DMS79 (cell line): ENCODE measurements at places on chromosomes 7 and 10.

GRCh38 chr10:60282771-60283353 is 106.8 kb downstream of the ANK3 start:
- no peak for DNase-seq

GRCh38 chr10:71312811-71313789 is 6.0 kb upstream of the SLC29A3 start:
- DNase-seq: no peak

- DNase-seq: no peak
Measured at GRCh38 chr7:117025891-117026290, 72.6 kb downstream of the ST7 start.

GRCh38 chr7:140333223-140333622 is 65.1 kb downstream of the SLC37A3 start:
- no peak for DNase-seq

DNA sequence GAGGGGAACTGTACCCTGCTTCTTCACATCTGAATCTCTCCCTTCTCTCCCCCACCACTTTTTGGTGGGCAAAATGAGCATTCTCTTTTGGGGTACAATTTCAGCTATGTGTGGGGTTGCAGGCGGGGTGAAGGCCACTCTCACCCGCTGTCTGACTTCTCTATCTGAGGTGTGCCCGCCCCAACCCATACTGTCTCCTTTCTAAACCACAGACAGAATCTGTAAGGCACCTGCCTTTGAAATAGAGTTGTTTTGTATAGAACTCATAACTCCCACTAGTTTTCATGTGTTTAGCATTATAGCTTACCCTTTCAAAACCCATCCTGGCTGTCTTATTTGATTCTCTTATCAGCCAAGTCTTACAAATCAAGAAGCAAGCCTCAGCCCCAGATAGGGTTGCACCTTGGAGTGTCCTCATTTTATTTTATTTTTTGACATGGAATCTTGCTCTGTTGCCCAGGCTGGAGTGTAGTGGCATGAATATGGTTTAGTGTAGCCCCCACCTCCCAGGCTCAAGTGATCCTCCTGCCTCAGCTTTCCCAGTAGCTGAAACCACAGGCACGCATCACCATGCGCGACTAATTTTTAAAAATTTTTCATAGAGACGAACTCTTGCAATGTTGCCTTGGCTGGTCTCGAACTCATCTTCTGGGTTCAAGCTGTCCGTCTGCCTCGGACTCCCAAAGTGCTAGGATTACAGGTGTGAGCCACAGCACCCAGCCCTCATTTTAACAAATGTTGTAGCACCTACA is 11.9 kb downstream of the TSPAN14 start:
- no peak for DNase-seq

DNA sequence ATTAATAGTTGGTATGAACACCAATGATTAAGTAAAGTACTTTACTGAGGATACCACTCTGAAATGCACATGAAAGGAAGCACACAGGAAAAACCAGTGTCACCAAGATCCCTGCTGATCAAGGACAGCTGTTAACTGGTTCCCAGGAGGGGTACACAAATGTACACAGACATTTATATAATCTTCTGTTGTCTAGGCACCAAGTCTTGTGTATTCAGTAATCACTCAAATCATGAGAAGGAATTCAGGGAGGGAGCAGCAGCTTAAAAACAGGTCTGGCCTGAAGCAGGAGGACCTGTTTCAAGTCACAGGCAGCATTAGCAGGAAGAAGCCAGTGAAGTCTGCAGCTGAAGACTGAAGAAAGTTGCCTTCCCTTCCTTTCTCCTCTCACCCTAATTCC is 18.7 kb downstream of the MPP7 start:
- no peak for DNase-seq

GRCh38 chr7:48225101-48225500 is 53.8 kb downstream of the ABCA13 start:
- DNase-seq: no peak

DNA sequence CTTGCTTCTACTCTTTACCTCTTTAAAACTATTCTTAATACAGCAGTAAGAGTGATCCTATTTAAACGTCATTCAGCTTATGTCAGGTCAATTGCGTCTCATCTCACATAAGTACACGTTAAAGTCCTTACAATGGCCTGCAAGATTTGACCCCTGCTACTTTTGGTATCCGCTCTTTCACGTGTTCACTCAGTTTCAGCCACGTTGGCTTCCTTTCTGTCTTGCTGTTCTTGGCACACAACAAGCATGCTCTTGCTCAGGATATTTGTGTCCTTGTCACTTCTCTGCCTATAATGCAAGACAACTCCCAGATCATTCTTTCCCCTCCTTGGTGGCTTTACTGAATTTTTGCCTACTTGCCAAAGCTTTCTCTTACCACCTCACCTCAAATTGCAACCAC is 296.8 kb downstream of the PCLO start:
- DNase-seq: no peak

GRCh38 chr7:44186736-44187135 is 2.5 kb downstream of the GCK start:
- DNase-seq: no peak

GRCh38 chr7:24245362-24245761 is 38.6 kb upstream of the NPY start:
- no peak for DNase-seq

DNA sequence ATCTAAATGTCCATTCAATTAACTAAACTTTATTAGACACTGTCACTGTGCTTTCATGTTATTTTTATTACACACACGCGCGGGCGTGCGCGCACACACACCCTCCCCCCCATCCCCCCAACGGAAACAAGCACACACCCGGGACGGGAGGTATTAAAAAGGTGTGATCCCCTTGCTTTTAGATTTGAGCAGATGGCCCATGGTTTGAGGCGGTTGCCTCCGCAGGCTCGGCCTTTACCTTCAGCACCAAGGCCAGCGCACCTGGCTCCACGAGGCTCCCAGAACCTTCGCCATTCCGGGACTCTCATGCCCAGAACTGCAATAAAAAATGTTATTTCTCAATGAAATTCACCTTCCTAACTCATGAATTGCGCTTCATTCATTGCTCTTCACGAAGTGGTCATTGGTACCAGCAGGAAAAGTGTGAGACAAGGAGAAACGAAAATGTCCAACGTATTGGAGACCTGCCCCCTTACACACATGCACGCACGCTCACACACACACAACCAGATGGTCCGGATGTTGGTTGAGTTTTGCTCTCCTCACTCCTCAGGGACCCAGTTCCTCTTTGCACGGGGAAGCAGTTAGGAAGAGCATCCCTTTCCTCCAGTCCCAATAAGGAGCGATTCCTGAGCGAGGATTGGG is 20.8 kb upstream of the PTF1A start:
- no peak for DNase-seq
